ENCODE measurements at places on chromosomes 5 and 9. TPM values are rescaled to one million over a fixed set of nuclear protein-coding genes. Genes with fewer than 3 reads are reported as not detected.

NME5 gene
- 2.7 TPM for total RNA-seq

SPATA31E1 gene
- total RNA-seq: not detected

GLRA1 gene
- not detected for total RNA-seq

QRFP gene
- not detected for total RNA-seq

PAEP gene
- total RNA-seq: not detected

All from bronchial smooth muscle cell (primary cell).